ENCODE measurements at places on chromosomes 7 and 10.
A peak's percentile ranks its signal among the peaks of the same experiment; 100 is the strongest.

GRCh38 chr10:93718937-93719725, 16.7 kb upstream of the FRA10AC1 start:
- no peak for DNase-seq

GRCh38 chr10:123150986-123151736, 3.0 kb upstream of the BUB3 start:
- DNase-seq = no peak

- DNase-seq = no peak
Measured at GRCh38 chr7:129389829-129390228, 44.4 kb upstream of the STRIP2 start.

DNA sequence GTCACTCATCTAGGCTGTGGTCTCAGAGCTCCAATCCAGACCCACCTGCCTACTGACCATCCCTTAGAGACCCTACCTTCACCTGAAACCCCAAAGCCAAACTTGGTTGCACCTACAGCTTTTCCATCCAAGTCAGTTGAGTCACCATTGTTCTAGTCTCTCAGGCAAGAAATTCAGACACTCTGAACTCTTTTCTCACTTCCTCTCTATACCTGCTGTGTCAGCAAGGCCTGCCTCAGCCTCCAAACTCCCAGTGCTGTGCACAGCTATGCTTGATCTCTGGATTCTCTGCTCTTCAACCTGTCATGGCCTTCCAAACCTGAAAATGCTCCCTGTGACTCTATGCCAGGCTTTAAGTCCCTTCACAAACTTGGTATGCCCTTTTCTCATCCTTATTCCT, 47.4 kb upstream of the MTURN start:
- no peak for DNase-seq

DNA sequence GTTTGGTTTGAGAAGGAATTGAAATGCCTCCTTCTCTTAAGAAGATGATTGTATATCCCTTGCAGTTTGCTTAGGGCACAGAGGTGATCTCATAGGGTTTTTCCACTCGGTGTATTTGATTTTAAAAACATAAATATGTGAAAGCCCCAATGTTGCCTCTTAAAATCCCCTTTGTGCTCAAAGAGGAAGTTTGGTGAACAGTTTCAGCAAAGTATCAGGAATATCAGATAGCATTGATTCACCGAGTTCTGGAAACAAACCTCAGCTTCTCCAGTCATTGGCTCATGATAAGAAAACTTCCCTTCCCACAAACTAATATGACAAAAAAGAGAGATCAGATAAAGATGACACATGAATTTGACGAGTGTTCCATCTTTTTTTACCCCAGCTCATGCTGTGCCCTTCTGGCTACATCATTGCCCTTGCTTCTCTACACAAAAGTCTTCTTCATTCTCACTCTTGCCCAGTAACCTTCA, 20.1 kb upstream of the SMNDC1 start:
- DNase-seq = no peak

DNA sequence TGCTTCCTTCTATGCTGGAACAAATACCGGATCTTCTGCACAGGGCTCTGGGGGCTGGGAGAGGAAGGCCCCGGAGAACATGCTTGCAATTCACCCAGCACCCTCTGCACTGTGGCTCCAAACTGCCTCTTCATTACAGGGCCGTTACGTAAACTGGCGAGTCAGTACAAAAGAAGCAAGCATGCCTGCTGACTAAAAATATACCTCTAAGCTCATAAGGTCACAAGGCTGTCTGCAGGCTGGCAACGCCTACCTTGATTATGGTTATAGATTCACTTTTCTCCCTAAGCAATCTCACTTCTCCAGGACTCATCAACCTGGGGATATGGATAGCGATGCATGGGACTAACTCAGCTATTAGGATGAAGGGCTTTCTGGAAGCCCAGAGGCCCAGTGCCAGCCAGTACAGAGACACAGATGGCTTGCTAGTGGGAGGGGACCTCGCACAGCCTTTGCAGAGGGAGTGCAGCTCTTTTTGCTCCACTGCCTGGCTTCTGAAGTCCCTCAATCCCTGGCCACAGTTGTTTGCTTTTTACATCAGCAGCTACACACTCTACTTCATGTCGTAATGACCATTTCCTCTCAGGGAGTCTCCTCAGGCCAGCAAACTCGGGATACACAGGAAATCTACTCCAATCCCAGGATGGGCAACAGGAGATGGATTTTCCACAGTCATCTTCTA, 96.1 kb downstream of the SH3PXD2A start:
- peak; percentile 68 for DNase-seq

GRCh38 chr7:68707958-68708357, 890.3 kb upstream of the AUTS2 start:
- DNase-seq = no peak

DNA sequence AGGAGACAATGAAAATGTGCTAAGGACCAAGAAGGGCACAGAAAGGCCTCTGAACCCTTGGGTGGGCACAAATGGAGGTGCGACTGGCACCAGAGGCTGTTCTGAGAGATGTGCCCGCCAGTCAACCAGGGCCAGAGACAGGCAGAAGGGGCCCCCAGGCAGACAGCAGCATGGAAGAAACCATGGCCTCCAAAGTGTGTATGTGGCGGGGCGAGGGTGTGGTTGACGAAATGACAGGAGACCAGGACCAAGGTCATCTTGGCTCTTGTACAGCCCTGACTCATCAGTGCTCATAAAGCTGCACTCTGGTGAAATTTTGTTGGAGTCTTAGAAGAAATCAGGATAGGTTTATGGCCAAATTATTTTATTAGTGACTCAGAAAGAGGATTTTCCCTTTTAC, 4.0 kb upstream of the MRPS24 start:
- no peak for DNase-seq

DNA sequence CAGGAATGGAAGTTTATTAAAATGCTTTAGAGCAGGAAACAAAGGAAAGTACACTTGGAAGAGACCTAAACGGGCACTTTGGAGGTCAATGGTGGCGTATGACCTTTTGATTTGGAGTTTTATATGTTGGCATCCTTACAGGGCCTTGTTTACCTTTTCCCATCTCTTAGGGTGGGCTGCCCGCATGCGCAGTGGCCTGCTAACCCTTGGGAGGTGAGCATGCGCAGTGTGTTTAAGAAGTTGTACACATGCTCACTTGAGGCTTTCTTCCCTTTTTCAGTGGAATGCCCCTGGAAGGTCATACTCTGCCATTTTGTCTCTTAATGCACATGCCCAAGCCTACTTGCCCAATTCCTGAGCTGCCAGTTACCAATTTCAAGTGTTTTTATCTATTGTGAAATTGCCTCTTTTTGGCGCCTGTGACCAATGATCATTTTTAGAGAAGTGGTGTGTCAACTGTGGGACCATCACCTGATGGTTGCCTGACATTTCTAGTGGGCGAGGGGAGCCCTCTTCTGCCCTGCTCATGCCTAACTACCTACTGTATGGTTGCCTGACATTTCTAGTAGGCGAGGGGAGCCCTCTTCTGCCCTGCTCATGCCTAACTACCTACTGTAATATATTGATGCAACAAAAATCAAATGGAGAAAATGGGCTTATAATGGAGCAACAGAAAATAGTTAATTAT, 138.0 kb downstream of the PPP1R9A start:
- DNase-seq = no peak
